ENCODE measurements at places on chromosomes 1 and 21.

DNA sequence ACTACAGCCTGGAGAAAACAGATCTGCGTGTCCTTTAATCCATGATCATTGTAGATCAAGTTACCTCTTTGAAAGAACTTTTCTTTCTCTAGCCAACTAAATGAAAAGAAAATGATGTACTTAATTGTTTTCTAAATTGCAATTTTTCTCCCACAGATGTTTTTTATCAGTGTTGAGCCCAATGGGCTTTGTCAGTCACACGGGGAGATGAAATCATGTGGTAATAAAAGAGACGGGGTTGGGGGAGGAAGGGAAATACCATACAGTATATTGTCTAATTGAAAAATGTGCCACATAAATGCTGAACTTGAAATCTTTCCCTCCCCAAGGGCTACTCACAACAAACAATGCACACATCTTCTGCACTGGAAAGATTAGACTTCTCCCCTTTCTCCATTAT lies 58.4 kb downstream of the NTMT2 start:
- DNase-seq: no peak

- DNase-seq: no peak
Observed at GRCh38 chr1:206851341-206852010, 13.9 kb upstream of the IL20 start.

DNA sequence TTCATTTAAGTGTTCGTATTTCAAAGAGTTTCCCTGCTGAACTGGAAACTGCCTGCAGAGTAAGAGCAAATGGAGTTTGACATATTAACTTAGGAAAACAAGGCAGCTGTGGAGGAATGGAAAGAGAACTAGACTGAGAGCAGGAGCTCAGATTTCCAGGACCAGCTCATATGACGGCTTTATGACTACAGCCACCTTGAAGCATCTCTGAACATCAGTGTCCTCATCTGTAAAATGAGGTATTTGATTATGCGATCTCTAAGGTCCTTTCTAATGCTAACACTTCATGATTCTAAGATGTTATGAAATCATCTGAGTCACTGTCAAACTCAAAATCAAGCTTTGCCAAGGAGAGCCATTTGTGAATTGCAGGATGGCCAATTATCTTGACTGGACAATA lies 112.3 kb downstream of the PRRX1 start:
- DNase-seq: no peak

GRCh38 chr1:185733818-185734735 lies at the start of gene HMCN1:
Gene HMCN1 (plus strand): TSS chr1:185734391. CDS start chr1:185734780, 389 bp downstream.
- no peak for DNase-seq

- DNase-seq: no peak
Observed at GRCh38 chr1:111847466-111847865, 91.8 kb downstream of the DDX20 start.

DNA sequence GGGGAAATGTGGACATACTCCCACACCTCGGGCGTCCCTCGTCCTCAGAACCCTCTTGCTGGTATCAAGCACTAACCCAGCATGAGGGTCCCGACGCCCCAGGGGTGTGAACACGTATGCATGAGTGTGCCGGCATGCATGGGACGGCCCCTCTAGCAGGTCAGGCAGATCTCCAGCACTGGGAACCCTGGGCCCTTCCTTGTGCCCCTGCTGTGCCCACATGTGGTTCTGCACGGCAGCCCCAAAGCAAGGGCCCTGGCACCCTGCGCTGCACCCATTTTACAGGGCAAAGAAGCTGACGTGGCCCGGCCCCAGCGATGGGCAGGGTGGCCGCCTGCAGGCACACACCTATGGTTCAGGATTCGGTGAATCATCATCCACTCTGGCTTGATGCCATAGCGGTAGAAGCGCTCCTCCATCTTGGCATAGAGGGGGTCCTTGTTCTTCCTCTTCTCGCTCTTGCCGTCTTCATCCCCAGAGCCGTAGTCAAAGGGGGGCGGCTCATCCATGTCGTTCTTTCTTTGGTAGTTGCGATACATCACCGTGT lies 34.2 kb downstream of the CHD5 start:
- no peak for DNase-seq

GRCh38 chr1:169161496-169162194 lies 55.2 kb downstream of the ATP1B1 start:
- no peak for DNase-seq

DNA sequence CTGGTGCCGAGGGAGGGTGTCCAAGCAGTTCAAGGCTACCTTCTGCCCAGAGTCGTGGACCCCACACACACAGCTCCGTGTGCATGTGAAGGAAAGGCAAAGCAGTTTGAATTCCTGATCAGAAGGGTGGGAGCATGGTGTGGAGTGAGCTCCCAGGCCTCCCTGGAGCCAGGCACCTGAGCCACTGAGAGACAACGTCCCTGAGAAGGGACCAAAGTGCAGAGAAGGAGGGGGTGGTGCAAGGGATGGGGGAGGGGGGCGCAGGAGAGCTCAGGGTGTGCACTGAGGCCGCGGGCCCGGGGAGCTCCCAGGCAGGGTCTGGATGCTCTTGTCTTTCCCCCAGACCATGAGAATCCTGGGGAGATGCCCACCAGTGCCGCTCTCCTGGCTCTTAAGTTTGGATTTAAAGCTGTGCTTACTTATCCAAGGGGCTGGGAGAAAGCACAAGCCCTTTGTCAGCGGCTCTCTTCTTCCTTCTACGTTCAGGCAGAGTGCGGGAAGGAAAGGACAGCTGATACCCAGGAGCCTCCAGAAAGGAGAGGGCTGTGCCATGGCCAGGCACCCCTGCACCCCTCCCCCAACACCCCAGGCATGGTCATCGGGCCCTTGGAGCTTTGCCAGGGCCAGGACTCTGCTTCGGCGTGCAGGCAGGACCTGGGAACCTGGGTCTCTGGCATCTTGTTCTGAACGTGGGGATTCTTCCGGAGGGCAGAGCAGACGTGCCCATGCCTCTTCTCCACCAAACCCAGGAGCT lies 24.1 kb downstream of the ACTA1 start:
- DNase-seq: no peak

DNA sequence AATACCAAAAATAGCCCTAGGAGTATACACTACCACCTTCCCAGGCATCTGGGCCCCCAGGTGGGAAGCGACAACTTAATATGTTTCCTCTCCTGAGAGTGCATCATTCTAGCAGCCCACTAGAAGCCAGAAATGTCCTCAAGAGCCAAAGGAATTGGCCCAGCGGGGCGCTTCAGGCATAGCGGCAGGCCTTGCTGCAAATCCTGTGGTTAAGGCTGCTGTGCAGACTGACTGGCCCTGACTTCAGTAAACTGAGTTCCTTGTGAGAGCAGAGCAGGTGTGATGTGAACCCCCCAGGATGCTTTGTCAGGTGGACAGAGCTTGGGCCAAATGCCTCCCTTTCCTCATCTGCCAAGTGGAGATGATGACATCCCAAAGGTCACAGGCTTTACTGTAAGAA lies 29.7 kb upstream of the LDLRAP1 start:
- no peak for DNase-seq

GRCh38 chr1:227947676-227948492 lies at the start of gene WNT9A:
Gene WNT9A (minus strand): TSS chr1:227947932. CDS start chr1:227947887, 45 bp downstream.
- no peak for DNase-seq

DNA sequence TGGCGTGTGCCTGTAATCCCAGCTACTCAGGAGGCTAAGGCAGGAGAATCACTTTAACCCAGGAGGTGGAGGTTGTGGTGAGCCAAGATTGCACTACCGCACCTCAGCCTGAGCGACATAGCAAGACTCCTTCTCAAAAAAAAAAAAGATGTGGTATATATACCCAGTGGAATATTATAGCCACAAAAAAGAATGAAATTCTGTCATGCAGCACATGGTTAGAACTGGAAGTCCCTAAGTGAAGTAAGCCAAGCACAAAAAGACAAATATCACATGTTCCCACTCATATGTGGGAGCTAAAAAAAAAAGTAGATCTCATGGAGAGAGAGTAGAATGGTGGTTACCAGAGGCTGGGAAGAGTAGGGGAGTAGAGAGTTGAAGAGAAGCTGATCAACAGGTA lies 18.7 kb downstream of the PSMB4 start:
- DNase-seq: no peak

DNA sequence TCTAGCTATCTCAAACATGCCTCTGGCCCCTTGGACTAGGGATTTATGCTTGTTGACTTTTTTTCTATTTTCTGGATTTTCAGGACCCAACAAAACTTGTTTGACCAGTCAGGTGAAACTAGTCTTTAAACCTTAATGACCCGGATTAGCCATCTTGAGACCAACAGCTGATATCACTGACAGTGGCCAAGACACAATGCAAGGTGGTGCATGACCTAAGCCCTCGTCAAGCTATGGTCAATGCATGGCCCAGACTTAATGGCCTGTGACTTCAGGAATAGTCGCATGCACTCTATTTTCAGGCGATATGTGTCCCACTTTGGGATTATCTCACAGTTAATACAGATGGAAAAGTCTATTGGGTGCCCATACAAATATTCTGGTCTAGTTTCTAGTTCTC lies 190.4 kb downstream of the ZBTB18 start:
- no peak for DNase-seq

DNA sequence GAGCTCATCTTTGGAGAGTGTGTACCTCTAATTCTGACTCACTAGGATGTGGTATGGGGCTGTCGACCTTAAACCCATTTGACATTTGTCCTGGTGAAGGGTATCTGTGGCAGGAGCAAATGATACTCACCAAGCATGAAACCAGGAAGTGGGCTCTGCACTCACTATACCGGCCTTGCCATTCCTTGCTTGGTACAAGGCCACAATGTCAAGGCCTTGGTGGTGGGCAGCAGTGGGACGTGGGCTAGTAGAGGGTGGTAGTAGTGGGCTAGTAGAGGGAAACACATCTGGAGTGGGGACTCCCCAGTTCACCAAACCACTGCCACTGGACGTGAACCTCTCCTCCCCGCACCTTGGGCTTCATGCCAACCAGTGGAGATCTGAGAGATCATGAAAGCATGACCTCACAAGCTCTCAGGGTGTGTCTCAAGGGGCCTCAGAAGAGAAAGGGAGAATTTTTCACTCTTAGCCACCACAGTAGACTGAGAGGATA lies 11.5 kb downstream of the TNFSF4 start:
- no peak for DNase-seq

DNA sequence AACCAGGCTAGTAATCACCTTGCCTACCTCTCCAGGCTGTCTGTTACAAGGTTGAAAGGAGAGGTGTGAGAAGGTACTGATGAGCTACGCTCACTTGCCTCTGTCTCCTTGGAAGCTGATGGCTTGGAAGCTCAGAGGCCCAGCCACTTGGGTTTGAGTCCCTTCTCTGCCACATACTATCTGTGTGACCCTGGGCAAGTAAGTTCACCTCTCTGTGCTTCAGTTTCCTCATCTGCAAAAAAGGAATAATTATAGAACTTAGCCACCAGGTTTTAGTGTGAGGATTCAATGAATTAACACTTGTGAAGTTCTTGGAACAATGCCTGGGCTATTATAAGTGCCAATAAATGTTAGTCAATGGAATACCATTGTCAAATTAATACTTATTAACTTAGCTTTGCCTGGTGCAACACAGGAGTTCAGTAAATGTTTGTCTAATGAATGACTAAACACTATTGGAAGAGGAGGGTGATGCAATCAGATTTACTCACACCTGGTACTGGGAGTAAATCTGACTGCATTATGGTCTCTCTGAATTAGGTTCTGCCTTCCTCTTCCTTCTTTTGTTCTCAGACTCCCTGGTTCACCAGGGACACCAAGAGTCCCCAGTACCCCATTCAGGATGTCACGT lies 55.5 kb downstream of the TRABD2B start:
- DNase-seq: no peak

DNA sequence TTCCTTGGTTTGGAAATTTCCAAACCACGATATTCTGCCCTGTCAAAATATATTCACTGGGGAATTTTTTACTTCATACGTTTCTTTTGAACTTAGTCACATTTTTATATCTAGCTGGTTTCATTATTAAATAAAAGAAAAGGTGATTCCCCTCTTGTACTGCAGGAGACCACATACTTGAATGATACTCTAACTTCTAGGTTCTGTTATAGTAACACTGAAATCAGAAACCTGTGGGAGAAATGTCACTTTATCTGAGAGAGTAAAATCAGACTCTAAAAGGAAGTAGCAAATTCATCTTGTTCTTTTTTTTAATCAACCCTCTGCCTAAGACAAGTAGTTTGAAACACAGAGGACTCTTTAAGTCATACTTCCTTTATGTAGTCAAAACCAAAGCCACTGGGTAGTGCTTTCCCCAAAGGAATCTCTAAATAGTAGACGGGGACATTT lies 34.4 kb downstream of the MRPL39 start:
- DNase-seq: no peak

DNA sequence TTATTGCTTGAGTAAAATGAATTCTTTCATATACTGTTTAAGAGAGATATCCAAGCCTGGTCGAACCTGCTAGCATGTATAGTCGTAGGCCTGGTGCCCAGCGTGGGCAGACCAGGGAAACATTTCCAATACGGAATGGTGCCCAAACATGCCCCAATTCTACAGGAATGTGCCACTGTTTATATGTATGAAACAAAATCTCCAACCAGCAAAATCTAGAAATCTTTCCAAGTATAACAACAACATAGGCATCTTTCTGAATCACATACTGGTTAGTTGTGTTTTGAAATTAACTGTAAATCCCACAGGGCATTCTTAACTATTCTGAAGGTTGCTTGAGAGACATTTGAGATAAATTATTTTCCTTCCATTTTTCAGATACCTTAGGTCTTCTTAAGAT lies 17.0 kb upstream of the ABCD3 start:
- DNase-seq: no peak

DNA sequence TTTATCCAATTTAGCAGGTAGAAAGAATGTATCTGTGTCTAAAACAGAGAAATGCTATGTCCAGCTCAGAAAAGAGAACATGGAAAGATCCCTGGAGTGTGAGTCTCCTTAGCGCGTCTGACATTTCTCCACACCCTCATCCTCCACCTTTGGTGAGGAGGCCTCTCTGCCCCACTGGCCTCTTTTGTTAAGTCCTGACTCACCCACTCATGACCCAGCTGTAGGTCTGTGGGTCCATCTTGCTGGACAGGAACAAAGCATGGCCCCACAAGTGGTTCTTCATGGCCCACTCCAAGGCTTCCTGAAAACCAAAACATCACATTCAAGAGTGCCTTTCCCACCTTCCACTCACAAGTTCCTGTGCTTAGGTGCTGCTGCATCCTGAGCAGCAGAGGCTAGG lies 15.8 kb downstream of the SEC16B start:
- no peak for DNase-seq

GRCh38 chr1:201793306-201793925 lies 35.5 kb upstream of the IPO9 start:
- no peak for DNase-seq

DNA sequence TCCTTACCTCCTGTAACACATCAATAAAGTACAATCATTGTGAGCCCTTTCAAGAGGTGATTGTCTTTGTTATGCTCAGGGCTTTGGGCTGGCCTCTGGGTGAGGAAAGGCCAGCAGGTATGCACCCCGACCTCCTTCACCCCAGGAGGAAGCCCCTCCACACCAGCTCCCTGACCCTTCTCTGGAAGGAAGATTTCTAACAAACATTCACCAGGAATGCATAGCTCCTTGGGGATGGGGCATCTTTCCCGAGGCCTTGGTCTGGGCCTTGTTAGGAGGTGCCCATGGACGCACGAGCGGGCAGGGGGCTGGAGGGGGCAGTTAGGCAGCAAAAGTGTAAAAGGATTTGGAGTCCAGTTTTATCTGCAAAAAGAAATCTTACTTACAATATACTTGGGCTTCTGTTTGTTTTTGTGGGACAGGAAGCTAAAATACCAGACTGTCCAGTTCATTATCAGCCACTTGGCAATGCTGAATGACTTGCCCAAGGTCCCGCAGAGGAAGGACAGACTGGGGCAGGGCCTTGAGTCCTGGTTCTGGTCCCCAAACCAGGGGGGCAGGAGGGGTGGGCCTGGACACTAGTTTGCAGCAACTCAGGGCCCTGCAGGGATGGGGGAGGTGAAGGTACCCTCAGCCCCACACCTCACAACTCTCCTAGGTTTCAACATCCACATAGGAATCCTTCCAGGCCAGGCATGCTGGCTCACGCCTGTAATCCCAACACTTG lies 10.1 kb downstream of the ZC3H12A start:
- DNase-seq: no peak
